ENCODE measurements at places on chromosomes 5 and 9.

- no peak for DNase-seq
Observed at GRCh38 chr5:166088389-166089039, 2202.9 kb upstream of the WWC1 start.

DNA sequence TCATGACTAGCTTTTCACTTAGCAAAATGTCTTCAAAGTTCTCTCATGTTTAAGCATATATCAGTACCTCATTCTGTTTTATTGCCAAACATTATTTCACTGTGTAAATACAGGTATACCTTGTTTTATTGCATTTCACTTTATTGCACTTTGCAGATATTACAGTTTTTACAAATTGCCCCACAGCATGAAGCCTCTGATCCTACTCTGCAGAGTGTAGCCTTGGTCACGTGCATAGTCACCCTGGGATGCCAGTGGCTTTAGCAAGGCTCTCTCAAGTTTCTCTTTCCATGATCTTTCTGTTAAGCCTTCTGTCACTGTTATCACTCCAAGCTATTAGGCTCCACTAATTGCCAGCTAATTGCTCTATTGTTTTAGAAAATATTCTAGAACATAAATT lies 182.2 kb upstream of the GRIA1 start:
- no peak for DNase-seq

DNA sequence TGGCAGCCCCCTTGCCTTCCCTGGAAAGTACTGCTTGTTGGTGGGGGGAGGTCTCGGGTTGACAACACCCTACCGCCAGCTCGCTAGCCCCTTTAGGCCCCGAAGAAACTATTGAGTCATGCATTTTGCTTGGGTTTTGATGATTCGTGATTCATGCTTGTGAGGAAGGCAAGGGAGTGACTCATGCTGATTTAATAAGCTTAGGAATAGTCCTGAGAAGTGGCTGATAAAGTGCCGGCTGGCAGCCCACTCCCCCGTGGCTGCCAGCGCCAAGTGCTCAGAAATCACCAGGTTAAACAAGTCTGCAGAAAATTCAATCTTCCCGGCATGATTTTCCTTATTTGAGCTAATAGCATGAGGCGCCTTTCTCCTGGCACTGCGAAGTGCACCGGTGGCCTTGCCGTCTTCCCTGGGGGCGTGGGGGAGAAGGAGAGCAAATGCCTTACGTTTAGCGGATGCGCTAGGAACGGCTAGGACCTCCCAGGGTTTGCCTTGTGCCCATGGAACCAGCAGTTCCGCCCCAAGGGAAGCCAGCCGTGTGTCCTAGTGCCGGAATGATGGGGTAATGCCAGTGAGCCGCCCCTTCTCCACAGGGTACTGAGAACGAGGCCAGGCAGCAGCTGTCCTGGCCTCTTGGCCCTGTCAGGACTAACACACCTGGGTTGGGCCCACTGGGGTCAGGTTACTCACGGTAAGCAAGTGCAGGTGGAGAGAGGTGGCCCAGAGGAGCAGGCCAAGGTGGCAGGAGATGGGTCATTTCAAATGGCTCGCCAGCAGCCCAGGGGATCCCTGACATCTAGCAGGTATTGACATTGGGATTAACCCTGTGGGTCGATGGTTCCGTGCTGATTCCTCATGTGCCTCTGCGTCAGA lies 151.9 kb downstream of the MACROH2A1 start:
- DNase-seq, result peak; percentile 50

DNA sequence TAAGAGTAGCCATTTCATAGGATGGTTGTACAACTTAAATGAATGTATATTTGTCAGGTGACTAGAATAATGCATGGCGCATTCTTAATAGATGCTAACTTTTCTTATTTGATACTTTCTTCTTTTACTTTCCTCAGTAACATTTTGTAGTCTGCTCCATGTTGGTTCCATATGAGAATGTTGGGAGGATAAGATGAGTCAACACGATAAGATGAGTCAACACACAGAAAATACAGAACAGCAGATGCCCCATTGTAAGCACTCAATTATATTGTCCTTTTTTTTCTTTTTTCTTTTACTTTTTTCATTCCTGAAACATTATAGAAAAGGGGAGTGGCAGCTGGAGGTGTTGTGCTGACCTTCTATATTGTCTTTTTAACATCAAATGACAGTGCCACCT lies 92.3 kb upstream of the SPATA31C2 start:
- DNase-seq, result no peak

- no peak for DNase-seq
Observed at GRCh38 chr5:41863871-41864486, 6.2 kb downstream of the OXCT1 start.

- DNase-seq, result no peak
Observed at GRCh38 chr5:172417983-172418630, 36.2 kb downstream of the SH3PXD2B start.

- no peak for DNase-seq
Observed at GRCh38 chr5:22591461-22591860, 261.7 kb downstream of the CDH12 start.

- no peak for DNase-seq
Observed at GRCh38 chr5:10123254-10123989, 126.3 kb downstream of the ATPSCKMT start.

DNA sequence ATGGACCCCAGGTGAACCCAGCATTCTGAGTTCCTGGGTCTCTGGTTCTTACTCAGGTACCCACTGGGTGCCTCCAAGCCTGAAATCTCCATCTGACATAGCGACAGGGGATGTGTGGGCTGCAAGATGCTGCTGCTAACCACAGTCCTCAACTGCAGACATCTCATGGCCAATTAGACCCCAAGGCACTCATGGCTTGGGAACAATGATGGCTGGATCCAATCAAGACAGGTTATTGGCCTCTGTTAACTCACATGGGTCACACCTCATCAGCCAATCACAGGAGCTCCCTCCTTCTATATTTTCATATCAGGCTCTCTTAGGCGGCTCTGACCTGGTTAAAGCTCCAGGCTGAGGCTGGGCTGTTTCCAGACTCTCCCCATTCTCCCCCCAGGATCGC lies 57.0 kb downstream of the CXXC5 start:
- no peak for DNase-seq

- no peak for DNase-seq
Observed at GRCh38 chr5:162052676-162053075, 14.9 kb upstream of the GABRG2 start.

DNA sequence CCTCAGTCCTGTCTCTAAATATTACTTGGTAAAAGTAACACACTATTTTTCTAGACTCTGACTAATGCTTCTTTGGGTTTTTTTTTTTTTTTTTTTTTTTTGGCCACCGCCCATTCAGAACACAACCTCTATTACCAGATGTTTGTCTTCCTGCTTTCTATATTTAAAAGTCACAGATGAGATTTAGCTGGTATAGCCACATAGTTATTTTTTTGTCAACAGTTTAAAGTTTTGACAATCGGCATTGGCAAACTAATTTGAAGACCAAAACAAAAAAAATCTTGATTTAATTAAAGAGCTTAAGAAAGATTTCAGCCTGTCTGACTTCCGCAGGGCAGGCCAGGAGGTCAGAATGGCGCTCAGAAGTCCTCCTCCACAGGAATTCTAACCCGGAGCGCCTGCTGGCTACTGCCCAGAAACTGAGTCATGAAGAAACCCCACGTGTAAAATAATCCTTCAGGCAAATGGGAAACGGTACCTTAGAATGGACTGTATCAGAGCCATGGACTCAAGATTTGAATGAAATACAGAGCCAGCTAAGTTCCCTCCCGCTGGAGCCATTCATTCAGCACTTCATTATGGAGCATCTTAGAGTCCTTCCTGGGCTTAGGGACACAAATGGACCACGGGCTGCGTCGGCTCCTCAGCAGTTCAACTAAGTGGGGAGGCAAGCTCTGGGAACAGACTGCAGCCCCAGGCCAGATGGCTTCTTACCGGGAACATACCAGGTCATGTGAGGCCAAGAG lies 55.6 kb downstream of the PTPDC1 start:
- DNase-seq, result peak; percentile 96

DNA sequence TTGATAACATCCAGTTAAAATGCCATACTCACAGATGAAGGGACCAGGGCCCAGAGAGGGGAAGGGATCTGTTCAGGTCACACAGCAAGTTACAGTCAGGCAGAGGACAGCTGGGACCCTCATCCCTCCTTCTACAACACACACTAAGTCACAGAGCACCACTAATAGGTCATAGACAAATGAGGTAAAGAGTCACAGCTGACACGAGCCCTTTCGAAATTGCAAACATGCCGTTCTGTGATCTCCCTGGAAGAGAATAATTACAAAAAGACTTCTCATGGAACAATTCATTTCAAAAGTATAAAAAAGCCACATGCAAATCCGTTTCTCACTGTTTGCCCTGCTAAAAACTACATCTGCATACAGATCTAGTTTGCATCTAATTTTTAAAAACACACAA lies 15.5 kb downstream of the IGFBPL1 start:
- no peak for DNase-seq

GRCh38 chr5:98997000-98997399 lies 68.2 kb upstream of the CHD1 start:
- no peak for DNase-seq

DNA sequence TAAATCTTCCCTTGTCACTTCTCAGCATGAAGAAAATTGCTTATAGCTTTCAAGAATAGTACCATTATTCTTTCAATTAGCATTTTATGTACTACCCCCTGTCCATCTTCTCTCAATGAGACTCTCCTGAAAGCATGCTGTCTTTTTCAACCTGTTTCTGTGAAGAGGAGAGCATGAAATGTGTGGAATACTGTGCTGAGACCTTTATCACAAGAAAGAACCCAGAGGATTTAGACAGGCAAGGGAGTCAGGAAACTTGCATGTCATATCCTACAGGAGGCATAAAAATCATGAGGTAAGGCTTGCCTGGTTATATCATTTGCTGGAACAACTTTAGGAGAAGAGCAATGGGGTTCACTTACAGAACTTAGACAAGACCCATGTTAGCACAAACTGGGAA lies 56.7 kb upstream of the LPAR1 start:
- DNase-seq, result no peak

DNA sequence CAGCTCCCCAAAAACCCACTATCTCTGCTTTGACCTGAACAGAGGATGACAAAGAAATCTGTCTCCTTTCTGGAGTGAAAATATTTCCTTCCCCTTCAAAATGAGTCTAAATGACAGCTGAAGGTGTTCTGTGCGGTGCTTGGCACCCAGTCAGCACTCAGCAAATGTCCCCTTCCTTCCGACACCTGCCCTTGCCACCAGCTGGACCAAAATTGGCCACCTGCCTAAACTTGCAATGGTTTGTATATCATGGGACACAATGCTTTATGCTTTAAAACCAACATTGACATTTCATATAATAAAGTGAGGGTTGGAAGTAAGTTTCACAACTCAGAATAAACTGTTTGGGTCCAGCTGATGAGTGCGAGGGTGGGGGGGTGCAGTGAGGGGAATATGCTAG lies 7.5 kb upstream of the TTC1 start:
- no peak for DNase-seq
